NCI-H2107 (cell line): ENCODE measurements at places on chromosomes 3 and 15.

GRCh38 chr3:124336067-124336656 lies 344.2 kb upstream of the ROPN1 start:
- DNase-seq: no peak

- DNase-seq: no peak
Observed at GRCh38 chr15:79898369-79898768, 1.6 kb upstream of the MTHFS start.

DNA sequence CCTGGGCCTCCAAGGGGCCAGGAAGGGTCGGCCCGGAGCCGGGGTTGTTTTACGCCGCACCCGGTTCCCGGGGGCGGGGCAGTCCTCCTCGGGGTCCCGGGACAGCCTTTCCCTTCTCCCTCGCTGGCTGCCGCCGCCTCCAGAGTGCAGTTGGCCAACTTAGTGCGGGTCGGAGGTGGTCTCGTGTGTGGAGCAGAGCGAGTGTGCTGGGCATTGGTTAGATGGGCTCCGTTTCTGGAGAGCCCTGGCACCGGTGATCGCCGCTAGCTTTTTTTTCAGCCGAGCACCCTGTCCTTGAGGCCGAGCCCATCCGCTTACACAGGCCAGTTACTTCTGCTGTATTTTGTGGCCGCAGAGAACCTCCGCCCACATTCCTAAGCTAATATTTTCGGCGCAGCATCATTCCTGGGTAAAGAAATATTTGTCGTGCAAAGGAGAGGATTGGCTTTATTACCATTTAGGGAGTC lies 585 bp downstream of the KIF23 start:
- DNase-seq: no peak

- DNase-seq: no peak
Observed at GRCh38 chr3:184756151-184757021, 44.5 kb upstream of the MAGEF1 start.

- DNase-seq: no peak
Observed at GRCh38 chr15:76380249-76380648, 43.7 kb downstream of the ISL2 start.

GRCh38 chr3:188298585-188298984 lies 144.6 kb downstream of the LPP start:
- no peak for DNase-seq

GRCh38 chr3:173708191-173708590 lies 310.6 kb downstream of the NLGN1 start:
- no peak for DNase-seq

- no peak for DNase-seq
Observed at GRCh38 chr15:65881766-65882434, 12.6 kb downstream of the RAB11A start.

GRCh38 chr3:105614288-105615030 lies 247.8 kb downstream of the ALCAM start:
- DNase-seq: no peak

DNA sequence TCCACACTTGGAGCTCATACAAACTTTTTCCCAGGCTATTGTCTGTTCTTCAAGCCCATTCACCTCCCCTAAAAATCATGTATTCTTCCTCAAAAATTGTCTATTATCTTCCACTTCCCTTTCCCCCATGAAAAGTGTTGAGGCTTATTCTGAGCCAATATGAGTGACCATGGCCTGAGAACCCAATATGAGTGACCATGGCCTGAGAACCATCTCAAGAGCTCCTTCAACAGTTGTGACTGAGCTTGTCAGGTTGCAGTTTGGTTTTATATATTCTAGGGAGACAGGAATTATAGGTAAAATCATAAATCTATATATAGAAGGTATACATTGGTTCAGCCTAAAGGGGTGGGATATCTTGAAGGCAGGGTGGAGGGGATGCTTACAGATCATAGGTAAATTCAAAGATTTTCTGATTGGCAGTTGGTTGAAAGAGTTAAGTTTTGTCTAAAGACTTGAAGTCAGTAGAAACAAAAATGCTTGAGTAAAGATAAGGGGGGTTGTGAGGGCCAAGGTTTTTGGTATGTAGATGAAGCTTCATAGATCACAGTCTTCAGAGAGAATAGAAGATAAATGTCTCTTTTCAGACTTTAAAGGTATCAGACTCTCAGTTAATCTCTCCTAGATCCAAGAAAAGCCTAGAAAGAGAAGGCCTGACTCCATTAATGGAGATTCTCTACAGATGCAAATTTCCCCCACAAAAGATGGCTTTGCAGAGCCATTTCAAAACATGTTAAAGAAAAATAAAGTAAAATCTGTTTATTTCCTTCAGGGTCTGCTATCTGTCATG lies 95.8 kb downstream of the TGFBR2 start:
- DNase-seq: no peak

- no peak for DNase-seq
Observed at GRCh38 chr3:133535971-133536881, 37.3 kb upstream of the CDV3 start.

GRCh38 chr3:175383813-175384212 lies 524.7 kb downstream of the NAALADL2 start:
- no peak for DNase-seq

DNA sequence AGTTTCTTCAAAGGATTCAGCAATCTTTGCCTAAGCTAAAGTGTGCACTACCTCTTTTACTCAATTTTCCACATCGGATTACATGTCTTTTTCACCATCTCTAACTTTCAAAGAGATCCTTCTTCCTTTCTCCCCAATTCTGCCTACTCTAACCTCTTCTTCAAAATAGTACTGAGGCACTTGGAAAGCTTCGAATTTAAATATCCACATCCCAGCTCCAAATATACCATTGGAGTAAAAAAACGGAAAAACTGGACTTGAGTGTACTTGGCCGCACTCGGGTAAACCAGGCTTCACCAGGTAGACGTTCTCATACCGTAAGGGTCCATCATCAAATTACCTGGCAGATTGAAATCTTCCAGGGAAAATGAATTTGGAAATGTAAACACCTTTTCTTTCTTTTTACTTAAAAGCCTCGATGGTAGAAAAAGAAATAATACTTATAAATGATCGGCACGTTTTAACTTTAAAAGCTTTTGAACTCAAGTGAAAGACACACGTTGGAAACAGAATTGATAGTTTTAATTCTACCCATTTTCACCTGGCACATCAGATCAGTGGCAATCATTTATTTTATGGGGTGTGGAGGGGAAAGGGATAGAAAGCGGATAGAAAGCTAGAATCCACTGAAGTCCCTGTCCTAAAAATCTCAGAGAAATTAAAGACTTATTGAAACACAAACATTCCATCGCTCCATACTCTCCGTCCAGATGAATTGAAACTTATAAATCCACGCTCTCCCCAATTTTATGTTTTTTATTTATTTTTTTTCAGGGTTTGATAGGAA lies 8.2 kb upstream of the MEIS2 start:
- DNase-seq: no peak

DNA sequence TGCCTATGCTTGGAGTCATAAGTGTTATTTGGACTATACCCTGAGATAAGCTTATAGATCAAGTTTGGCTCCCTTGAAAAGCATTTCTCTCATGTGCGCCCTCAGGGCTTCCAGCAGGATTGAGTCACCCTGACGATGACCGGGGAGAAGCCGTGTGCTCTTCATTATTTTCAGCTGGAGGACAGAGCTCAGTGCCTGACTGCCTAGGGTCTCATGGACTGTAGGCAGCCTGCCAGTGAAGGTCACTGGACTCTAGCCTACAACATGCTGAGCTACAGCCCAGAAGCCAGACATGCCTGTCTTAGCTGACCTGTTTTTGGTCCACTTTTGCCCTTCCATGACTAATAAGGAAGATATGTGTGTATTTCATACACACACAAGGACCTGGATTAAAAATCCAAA lies 31.6 kb upstream of the NUDT16 start:
- DNase-seq: no peak

- DNase-seq: no peak
Observed at GRCh38 chr3:146092230-146092629, 68.8 kb downstream of the PLOD2 start.

DNA sequence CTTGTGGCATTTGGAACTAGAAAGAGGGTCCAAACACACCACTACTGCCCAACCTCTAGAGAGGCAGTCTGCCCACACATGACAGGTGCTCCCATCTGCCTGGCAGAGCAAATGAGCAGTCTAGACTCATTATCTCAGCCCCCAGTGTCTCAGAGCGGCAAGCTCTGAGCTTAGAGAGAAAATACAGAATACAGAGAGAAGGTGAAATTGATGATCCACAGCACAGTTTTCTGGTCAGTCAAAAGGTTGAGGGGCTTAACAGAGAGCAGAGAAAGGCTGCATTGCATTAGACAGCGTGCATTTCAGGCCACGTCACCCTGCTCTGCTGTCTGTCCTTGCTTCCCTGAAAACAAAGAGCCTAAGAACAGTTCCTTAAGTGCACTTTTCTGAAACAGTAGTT lies 135.1 kb downstream of the KCNMB2 start:
- DNase-seq: no peak

DNA sequence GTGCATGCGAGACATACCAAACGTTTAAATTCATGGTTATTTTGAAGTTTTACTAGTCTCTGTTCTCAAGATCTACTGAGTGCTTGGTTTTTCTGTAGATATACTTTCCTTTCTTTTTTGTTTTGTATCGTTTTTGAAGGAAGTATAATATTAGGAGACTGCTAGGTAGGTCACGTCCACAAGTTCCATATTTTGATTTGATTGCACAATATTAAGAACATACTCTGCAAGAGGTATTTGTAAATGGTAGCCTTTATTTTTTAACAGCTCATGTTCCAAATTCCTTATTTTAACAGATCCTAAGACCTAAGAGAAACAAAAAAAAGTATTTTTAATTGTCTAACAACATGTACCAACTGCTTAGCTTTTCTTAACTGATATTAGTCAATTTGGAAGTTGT lies 156.7 kb downstream of the SERPINI1 start:
- no peak for DNase-seq

DNA sequence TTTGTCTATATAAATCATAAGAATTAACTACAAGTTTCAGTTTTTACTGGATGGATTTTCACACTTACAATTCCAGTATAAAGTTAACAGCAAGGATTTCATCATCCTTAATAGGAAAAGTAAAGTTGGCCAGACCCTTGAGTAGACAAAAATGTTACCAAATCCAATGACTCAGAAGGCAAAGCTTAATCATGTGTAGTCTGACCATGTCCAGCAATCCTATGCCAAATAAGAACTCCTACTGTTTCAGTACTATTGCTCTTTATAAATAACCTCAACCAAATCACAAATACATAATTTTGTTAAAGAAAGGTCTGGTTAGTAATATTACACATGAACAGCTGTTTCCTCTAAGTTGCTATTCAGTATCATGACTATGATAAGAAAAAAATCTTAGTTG lies 35.0 kb downstream of the PLOD2 start:
- DNase-seq: no peak

- DNase-seq: no peak
Observed at GRCh38 chr3:71461114-71461513, 122.4 kb downstream of the FOXP1 start.

DNA sequence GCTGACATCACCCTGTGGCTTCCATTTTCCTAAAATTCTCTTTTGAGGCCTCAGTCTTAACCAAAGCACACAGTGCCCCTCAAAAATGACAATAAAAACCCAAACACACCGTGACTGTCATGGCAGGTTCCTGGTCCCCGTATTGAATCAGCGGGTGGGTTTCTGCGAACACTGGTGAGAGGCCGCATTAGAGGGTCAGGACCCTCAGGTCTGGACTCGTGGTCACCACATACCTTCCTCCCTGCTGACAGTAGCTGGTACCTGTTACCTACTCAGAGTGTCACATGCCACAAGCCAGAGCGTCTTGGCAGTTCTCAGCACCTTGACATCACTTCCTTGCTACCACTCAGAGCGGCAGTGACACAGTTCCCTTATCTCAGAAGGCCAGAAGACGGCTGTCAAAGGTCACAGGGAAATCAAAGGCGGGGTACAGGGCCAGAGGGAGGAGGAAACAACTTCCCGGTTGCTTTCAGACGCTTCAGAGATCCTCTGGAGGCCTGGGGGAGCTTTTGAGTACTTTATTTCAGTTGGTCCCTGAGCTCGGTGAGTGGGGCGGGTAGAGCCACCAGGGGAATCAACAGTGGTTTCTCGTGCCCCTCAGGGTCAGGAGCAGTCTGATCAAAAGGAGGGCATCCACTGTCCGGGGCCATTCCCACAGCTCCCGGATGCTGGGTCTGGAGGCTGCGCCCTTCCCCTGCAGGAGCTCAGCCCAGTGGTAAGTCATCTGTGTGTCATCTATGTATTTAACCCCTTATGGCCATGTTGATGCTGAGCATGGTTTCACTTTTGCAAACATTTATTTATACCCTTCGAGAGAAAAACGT lies at the start of the genes CCR5AS and CCRL2:
Gene CCR5AS, minus strand, starts transcription at position 279 of the 824 bp plus-strand sequence.
Gene CCRL2, plus strand, starts transcription at position 472 of the 824 bp plus-strand sequence. CDS start 821 bp downstream, outside the sequence.
- DNase-seq: no peak

GRCh38 chr3:53342353-53342752 lies 5.0 kb downstream of the DCP1A start:
- DNase-seq: no peak

- no peak for DNase-seq
Observed at GRCh38 chr3:29335943-29336342, 55.1 kb downstream of the RBMS3 start.

DNA sequence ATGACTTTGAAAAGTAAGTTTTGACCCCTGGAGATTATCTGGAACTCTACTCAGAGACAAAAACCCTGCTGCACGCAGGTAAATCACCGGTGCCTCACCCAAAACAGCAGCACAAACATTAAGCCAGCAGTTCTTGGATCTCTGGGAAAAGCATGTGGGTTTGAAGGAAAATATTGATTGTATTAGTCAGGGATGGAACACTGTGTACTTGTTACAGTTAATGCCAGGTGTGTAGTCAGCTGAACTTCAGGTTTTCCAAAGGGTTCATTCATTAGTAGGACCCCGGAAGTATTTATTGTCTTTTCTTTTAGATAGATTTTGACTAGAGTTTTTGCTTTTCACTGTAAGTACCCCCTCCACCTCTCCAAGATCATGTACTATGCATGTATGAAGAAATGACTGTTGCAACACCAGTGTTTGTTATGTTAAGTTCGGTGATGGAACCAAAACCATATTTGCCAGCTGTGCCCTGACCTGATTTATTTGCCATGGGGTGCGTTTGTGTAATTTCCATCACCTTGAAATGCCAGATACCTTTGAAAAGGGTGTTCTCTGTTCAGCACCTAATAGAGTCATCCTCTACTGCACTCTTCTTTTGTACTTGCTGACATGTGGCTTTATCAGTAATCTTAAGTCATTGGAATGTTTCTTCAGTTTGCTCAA lies 14.5 kb downstream of the ARHGEF26 start:
- DNase-seq: no peak

- DNase-seq: no peak
Observed at GRCh38 chr15:91142106-91142744, 42.2 kb downstream of the SV2B start.

GRCh38 chr15:27854601-27855000 lies 244.5 kb downstream of the OCA2 start:
- DNase-seq: no peak

GRCh38 chr3:100429187-100429716 lies 27.9 kb downstream of the LNP1 start:
- DNase-seq: no peak

DNA sequence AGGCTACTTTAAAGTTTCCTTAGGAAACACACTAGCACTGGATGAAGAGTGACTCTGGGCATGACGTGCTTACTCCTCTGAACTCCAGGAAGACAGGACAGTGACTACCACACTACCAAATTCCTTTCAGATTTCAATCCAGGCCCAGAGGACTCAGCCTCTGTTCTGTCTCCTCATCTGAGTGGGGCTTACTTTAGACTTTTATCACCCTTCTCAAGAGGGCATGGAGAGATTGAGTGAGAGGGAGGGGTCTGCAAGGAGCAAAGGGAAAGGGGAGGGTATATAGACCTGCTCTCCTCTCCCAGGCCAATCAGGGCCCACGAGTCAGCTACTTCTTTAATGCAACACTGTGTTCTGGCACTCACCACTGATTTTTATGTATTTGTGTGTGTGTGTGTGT lies 29.4 kb upstream of the RSL24D1 start:
- no peak for DNase-seq

GRCh38 chr3:12822725-12823373 lies 18.5 kb downstream of the RPL32 start:
- no peak for DNase-seq

- no peak for DNase-seq
Observed at GRCh38 chr3:115359536-115359935, 212.4 kb upstream of the ZBTB20 start.
